ENCODE measurements at places on chromosomes 13 and 19.

- DNase-seq: no peak
These were observed 1241.9 kb downstream of the UQCRFS1 start for GRCh38 chr19:27971071-27971470.

DNA sequence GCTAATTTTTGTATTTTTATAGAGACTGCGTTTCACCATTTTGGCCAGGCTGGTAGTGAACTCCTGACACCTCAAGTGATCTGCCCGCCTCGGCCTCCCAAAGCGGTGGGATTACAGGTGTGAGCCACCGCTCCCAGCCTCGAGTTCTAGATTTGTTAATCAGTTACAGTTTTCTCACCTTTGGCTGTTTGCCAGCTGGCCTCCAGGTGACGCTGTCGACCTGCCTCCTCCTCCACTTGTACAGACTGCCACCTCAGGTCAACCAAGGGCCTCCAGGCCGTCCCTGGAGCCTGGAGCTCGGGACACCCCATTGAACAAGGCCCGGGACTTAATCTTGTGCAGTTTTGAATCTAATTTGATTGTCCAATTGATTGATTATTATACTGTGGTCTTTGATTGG lies 45.5 kb downstream of the IER2 start:
- DNase-seq: no peak

DNA sequence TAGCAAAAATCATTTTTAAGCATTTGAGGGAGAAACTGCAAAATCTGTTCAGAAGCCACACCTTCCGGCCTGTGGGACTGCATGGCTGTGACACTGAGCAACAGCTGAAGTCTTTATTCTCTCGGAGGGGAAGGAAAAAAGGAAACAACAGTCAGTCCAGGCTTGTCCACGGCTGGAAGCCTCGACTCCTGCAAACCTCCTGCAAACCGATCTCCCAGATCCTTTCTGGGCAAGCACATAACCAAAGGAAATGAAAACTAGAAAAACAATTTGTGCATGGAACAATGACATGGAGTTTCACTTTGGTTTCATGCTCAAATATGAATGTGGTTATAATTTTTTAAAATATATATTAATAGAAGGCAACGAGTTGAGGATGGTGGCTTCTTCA lies 1.0 kb downstream of the COL4A1 start:
- DNase-seq: no peak

DNA sequence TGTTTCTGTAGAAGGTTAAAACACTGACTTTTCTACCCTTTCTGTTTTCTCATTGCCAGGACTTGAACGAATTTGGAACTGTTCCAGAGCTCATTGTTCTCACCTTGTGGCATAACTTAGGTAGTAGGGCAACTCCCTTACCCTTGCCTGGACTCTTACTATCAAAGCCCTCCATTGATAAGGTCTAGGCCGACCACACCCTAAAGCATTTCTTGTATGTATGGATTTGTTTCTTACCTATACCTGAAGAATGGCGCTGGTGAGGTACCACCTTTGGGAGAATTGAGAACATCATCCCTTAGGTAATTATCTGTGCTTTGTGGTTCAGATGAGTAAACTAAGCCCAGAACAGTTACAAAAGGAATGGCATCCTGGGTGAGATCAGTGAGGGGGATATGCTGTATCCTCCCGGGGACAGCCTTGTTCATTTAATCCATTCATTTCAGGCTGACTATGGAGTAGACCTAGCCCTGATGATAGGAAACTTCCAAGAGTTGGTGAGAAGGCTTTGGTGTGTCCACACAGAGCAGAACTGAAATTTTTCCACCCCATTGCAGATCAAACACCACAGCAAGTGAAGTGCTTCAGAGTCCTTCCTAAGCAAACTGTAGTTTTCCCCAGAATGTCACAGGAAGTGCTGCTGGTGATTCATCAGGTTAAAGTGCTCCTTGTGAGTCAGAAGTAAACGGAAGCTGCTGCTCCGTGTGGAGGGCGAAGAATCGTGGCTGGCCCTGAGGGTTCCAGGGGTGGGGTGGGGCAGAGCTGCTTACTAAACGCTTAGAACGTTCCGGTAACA lies 113.0 kb downstream of the TEX26 start:
- peak; percentile 78 for DNase-seq

DNA sequence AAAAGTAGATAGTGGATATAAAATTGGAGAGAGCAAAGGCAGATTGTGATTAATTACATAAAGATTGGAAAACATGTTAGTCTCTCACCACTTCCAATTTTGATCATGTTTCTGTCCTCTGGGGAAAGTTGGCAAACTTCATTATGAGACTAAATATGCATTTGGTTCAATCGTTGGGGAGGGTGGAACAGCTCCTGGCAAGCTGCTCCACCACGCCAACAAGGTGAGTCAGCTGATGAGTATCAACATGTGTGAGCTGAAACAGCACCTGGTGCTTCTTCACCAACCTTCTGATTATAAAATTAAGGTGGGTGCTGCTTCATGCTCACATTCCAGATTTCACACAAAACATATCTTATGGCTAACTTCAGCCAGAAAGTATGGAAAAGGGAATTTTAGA lies 1784.6 kb downstream of the SLITRK5 start:
- no peak for DNase-seq

DNA sequence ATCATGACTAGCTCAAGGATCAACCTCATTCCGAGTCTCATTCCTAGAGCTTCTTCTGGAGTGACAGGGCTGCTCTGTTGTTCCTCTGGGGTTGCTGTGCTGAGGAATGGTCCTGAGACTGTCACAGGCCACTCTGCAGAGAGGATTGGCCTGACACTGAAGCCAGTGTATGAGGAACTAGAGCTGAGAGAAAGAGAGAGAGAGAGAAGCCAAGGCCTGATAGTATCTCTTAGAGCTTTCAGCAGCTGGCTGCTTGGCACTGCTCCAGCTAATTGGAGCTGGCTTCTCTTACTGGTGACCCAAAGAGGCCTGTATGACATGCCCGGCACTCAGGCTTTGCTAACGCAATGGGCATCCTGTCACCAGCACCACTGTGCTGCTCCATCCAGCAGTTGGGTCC lies 73.4 kb upstream of the FLT1 start:
- DNase-seq: peak; percentile 80

DNA sequence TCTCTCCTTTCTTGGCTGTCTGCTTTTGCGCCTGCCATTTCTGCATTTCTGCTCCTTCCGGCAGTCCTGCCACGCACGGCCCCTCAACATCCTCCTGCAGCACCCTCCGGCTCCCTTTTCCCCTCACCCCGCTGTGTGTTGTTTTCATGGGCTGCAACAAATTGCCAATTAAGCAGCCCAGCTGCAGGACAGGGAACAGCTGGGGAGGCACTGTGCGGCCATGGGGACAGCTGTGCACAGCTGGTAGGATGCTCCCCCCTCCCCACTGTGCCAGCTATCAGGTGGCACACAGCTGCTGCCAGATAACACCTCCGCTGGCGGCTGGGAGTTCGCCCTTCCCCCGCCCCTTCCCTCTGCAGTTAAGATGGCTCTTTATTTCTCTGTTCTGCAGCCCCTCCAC lies 25.4 kb downstream of the LYL1 start:
- no peak for DNase-seq

DNA sequence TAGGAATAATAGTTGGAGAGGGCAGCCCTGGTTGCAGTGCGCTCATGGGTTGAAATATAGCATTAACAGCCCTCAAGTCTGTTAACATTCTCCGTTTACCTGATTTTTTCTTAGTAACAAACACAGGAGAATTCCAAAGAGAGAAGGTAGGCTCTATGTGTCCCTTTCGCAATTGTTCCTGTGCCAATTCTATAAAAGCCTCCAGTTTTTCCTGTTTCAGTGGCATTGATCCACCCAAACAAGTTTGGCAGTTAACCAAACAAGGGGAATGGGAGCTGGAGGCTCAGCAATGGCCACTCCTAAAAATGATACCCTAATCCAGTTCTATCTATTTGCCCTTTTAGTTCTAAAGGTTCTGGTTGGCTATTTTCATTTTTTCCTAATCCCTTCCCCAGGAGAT lies 151.6 kb downstream of the ZNF486 start:
- DNase-seq: no peak

DNA sequence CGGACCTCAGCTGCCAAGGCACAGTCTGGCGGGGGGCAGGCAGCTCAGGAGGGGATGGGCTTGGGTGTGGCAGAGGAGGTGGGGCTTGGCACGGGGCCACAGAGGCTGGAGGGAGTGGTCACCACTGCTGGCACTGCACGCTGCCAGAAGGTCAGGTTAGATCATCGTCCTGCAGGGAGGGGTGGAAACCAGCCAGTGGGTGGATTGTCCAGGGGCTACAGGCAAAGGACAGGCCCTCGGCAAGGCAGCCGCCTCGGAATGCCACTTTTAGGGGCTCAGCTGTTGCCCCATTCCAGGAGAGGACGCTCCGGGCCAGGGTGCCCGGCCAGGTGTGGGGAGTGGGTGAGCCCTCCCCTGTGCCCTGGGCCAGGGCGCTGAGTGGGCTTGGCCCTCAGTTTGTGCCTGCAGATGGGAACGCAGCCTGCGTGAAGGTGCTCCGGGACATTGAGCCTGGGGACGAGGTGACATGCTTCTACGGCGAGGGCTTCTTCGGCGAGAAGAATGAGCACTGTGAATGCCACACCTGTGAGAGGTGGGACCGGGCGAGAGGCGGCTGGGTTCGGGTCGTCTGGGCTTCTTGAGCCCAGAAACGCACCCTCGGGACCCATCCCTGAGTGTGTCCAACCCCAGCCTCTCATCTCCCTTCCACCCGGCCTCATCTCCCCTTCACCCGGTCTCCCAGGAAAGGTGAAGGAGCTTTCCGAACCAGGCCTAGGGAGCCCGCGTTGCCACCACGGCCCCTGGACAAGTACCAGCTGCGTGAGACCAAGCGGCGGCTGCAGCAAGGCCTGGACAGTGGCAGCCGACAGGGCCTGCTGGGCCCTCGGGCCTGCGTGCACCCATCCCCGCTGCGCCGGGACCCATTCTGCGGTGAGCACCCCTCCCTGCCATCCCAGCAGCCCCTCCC lies 6.4 kb downstream of the KMT5C start:
- DNase-seq: no peak

Data from common myeloid progenitor, CD34-positive (primary cell).